ENCODE measurements at places on chromosomes 5 and 9. TPM values are rescaled to one million over a fixed set of nuclear protein-coding genes. Genes with fewer than 3 reads are reported as not detected.

The OXCT1 gene
- 57.5 TPM for total RNA-seq

The DBH gene
- not detected for total RNA-seq

The MYORG gene
- 1.2 TPM for total RNA-seq

The CCL27 gene
- 0.15 TPM for total RNA-seq

The EIF4E1B gene
- not detected for total RNA-seq

The PTPRD gene
- total RNA-seq: 13.1 TPM

The FGD3 gene
- not detected for total RNA-seq

The TAF11L10 gene
- not detected for total RNA-seq

The SLC25A2 gene
- total RNA-seq: 1.0 TPM

The ACOT12 gene
- 2.2 TPM for total RNA-seq

The OCLN gene
- 1.0 TPM for total RNA-seq

The IFNA21 gene
- not detected for total RNA-seq

The C5orf52 gene
- not detected for total RNA-seq

The QRFP gene
- total RNA-seq: not detected

The MELK gene
- total RNA-seq: 5.3 TPM

The TIMD4 gene
- total RNA-seq: not detected

The MZB1 gene
- total RNA-seq: not detected

The FGFR4 gene
- total RNA-seq: 20.1 TPM

The ELOVL7 gene
- total RNA-seq: 0.33 TPM

The LRRC19 gene
- total RNA-seq: not detected

The CD274 gene
- total RNA-seq: 3.3 TPM

The SH3GL2 gene
- 0.15 TPM for total RNA-seq

The NPR2 gene
- 48.6 TPM for total RNA-seq

The ORM2 gene
- total RNA-seq: not detected

The TMC1 gene
- total RNA-seq: not detected

The IL9 gene
- not detected for total RNA-seq

The ESM1 gene
- 3.3 TPM for total RNA-seq

The TICAM2 gene
- 11.8 TPM for total RNA-seq

The SEMA4D gene
- total RNA-seq: 0.66 TPM

The ALAD gene
- 36.4 TPM for total RNA-seq

The NUP155 gene
- total RNA-seq: 37.2 TPM
